ENCODE measurements at places on chromosomes 5 and 9.

GRCh38 chr5:125834438-125835115, 588.6 kb upstream of the GRAMD2B start:
- DNase-seq: no peak

DNA sequence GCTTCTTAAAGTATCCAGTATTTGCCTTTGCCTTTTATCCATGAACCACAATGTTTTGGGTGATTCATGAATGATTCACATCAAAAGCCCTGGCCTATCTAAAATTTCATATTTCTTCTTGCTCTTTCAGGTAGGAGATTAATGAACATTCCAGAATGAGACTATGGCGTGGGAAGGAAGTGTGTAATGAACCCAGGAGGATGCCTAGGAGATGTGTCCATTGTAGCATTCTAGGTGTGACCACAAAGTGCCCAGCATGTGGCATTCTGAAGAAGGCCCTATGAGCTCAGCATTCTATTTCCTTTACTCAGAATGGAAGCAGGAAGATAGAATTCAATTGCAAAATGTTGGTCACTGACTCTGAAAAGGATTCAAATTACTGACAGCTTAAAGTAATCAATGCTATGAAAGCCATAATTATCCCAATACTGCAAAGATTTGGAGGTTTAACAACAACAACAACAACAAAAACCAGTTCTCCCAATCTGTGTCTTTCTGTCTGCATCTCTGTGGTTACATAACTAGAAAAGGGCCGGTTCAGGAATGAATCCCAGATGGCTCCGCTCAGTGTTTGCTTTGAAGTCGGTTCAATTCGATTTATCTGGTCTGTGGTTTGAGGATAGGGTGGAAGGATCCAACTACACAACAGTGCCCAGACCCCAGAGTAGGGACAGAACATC, 126.7 kb downstream of the FOXD1 start:
- DNase-seq: no peak

DNA sequence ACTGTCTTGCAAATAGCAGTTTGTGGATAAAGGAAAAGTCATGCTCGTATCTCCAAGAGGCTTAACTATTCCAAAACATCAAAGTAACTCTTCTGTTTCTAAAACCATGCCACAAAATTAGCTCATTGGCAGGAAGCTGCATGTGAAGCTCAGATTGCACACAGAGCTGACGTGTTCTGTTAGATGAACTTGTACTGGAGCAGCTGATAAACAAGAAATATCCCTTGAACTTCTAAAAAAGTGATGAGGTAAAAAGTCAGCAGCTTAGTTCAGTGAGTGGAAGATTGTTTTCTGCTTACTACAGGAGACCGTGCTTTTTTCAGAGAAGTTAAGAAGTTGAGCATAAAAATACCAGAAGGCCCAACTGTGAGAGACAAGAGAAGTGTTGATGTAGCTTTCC, 113.2 kb downstream of the SLC12A2 start:
- no peak for DNase-seq

- no peak for DNase-seq
Measured at GRCh38 chr5:39761199-39761950, 336.6 kb upstream of the DAB2 start.

GRCh38 chr5:133427121-133427777, 185.1 kb downstream of the FSTL4 start:
- no peak for DNase-seq

DNA sequence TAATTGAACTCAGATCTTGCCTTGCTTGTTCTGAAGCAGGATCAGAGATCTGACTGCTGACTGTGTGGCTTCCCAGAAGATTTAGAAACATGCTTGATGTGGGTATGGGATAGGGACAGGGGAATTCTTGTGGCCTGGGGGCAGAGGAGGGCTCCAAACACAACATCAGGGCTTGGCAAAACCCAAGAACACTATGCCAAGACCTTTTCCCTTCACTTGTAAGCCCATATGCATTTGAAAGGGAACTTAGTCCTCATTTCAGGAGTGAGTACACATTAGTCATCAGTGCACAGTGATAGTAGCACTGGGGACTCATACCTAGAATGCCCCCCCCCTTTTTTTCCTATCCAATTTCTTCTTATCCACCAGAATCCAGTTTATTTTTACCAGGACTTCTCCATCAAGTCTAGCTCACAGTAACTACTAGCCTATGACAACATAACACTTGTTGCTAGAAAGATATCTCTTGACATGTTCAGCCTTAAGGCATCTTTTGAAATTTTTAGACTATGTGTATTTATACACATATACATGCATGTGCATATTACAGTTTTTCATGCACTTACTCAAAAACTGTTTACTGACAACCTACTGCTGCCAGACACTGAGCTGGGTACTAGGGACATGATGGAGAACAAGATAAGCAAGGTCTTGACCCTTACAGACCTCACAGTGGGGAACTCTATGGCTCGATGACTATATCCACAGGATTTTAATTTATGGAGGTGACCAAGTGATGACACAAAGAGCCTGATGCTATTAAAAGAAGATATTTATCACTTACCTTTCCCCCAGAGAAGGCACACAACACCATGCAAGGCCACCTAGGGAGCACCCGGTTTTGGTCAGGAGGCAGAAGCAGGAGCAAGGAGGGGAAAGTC, 158.3 kb upstream of the MAP3K1 start:
- DNase-seq: no peak

GRCh38 chr5:33232731-33233505, 207.8 kb upstream of the TARS1 start:
- DNase-seq: no peak

GRCh38 chr9:4065054-4065453, 234.8 kb downstream of the GLIS3 start:
- no peak for DNase-seq

DNA sequence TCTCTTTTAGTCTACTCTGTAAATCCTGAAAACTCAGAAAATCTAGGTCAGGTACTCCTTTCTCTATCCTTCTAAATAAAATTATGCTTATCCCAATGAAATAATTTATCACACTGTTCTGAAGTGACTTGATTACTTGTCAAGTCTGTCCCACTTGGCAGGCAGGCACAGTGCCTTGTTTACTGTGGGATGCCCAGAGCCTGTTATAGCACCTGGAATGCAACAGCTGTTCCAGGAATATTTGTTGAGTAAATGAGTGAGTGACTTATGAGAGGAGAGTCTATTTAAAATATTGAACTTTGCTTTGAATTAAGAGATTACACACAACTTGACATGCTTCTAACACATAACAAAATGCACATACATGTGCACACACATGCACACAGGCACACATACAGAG, 130.0 kb downstream of the MPDZ start:
- DNase-seq: no peak

DNA sequence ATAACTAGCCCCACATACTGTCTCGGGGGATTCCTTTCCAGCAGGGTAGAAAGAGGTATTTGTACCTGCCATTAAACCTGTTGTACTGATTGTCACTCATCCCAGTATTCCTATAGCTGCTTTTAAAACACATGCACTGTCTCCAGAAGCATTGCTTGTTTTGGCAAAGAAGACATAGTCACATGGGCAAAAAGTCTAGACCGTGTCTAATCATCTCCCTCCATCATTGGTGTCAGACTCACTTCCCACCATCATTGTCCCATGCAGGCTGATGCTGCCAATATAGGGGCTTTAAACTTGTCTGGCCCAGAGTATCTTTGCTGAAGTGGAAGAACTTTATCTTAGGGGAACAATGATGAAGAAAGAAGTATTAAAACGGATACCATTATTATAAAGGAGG, 12.6 kb downstream of the DNAJC21 start:
- no peak for DNase-seq

DNA sequence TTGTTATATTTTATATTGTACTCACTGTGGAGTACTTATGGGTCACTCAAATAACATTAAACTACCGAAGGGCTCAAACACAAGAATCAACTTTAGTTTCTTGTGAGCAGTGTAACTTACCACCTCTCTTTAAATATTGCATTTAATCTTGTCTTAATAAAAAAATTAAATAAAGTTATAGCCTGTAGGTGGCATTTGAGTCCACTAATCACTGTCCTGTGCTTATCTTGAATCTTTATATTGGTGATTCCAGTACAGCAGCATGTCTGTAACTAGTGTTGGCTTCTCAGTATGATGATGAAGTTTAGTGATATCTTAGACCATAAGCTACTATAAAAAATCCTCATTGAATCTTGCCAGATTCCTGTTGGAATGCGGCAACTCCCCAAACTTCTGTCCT, 313.8 kb downstream of the FAM170A start:
- no peak for DNase-seq

- DNase-seq: no peak
Measured at GRCh38 chr5:10262121-10262774, 12.2 kb downstream of the CCT5 start.

DNA sequence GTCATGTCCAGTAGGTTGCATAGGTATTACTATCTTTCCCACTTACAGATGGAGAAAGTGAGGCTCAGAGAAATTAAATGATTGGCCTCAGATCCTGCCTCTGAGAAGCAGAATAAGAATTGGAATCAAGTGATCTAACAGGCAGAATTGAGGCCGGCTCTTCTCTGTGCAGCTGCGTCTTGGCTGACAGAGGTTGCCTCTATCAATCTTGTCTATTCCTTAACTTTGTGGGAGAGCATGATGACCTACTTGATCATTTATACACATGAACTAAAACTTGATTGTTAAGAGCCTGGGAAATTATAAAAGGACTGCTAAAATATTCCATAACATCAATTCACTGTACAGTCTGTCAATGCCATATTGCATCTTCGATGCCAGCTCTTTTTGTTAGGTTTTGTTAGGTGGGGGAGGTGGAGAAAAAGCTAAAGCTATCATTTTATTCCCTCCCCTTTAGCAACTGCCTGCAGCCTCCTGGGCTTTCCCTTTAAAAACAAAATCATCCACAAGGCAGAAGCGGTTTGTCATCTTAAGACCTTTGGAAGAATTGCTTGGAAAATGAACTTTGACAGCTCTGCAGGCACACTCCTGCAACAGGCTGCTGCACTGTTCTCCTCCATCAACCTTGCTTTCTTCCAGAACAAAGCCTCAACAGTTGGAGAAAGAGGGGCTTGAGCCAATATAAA, 247.4 kb downstream of the SMARCA2 start:
- DNase-seq: no peak

GRCh38 chr5:163463063-163463435, 2.6 kb downstream of the HMMR start:
- DNase-seq: no peak
